ENCODE measurements at places on chromosomes 1 and 21.

GRCh38 chr1:226061841-226062557 lies 517 bp upstream of the H3-3A start:
- peak; percentile 78 for DNase-seq

DNA sequence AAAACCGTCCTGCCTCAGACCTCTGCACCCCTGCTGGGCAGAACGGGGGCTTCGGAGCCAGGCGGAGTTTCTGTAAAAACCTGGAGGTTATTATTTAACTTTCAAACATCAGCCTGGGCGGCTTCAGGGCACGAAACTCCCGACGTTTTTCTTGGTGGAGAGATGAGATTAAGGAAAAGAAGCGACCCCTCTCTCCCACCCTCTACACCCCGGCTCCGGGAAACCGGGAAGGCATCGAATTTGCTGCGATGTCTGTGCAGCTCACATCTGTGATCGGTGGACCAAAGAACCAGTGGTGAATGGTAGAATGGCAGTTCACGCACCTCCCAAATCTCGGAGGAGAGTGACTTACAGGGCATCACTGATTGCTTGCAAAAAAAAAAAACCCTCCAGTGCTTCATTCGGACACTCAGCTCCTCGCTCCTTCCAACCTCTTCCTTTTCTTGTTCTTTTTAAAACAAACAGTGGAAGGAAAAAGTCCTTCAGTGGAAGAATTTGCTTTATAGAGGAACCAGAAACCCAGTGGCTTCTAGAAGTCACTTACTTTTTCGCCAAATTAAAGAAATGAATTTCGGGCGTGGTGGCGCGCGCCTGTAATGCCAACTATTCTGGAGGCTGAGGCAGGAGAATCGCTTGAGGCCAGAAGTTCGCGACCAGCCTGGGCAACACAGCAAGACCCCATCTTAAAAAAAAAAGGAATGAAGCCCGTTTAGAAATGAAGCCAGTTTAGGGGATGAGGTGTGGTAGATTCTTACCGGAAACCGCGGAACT lies 884 bp downstream of the PHACTR4 start:
- peak; percentile 57 for DNase-seq

DNA sequence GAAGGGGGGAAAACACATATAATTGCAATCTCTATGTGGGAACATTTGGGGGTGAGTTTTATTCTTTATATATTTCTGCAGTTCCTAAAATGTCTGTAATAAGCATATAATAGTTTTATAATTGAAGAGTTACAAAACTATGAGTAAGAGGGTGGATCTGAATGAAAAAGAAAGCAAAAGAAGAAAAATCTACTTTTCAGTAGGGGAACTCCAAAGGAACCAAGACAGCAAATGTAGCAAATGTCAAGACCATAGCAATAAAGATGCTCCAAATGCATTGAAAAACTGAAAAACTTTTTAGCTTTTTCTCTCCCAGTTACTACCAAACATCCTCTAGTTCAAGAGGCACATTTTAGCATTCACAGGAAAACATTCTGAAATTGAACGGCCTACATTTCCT lies 434.8 kb downstream of the LMO4 start:
- DNase-seq = no peak

- DNase-seq = peak; percentile 47
Observed at GRCh38 chr1:212413902-212414327, 771 bp downstream of the PACC1 start.

- DNase-seq = no peak
Observed at GRCh38 chr1:93350322-93350721, 4.6 kb downstream of the DR1 start.

DNA sequence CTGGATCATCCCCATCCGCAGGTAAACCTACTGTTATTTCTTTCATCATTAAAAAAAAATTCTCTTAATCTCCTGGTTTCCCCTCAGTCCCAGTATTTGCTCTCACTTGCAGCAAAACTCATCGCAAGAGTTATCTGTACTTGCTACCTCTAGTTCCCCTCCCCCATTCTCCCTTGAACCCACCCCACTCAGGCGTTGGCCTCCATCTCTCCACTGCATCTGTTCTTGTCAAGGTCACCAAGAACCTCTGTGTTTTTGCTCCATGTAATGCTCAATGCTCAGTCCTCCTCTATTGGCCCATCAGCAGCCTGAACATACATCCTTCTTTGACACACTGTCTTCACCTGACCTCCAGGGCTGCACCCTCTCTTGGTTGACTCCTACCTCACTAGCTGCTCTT lies 4.6 kb downstream of the PKLR start:
- DNase-seq = no peak

DNA sequence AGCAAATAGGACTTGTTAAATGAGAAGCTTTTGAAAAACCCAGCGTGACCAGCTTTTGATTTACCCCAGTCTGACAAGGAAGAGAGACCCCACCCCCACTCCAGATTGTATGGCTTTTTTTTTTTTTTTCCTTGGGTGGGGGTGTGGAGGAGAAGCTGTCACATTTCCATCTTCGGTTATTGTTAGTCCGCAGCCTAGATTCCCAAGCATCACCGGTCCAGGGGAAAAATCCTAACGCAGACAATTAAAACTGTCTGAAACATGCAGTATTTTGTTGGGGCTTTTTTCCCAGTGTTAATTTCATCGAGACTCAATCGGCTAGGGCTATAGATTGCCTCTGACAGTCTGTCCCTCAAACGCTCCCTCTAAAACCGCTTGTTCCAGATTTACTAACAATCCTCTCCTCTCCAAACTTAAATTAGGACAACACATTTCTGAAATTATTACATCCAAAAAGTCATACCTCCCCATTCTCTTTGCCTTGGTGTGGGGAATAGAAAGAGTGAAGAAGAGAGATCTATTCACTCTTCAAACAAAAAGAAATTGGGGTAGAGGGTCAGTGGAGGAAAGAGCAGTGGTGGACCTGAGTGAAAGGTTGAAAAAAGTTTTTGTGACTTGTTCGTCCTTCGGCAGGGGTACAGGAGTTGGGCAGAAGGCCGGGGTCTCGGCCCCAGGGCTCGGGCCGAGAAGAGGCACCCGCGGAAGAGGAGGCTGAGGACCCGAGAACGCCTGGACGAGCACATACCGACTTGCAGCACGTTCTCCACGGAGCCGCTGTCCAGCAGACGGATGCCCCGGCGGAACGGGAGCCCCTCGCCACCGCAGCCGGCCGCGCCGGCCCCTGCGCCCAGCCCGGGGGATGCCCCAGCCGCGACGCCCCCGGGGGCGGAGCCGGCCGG lies 1.1 kb downstream of the ZSWIM5 start:
- DNase-seq = peak; percentile 23

DNA sequence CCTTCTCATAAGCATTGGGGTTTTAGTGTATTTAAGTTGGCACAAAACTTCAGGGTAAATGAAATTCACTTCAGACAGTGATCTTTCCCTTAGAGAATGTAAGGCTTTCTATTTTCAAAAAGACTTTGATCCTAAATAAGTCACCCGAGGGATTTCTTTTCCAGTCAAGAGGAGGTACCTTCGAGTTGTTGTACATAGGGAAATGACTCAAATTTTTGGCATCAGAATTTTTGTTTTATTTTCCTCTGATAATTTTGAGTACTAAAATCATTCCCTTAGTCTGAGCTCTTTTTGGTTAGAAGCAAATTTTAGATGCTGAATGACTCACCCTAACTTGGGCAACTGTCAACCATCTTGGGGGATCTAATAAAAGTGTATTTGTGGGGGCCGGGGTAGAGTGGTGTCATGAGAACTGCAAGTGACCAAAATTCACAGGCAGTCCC lies 193.9 kb downstream of the DHRS3 start:
- DNase-seq = no peak

GRCh38 chr1:17875882-17876280 lies 120.7 kb downstream of the ACTL8 start:
- no peak for DNase-seq

DNA sequence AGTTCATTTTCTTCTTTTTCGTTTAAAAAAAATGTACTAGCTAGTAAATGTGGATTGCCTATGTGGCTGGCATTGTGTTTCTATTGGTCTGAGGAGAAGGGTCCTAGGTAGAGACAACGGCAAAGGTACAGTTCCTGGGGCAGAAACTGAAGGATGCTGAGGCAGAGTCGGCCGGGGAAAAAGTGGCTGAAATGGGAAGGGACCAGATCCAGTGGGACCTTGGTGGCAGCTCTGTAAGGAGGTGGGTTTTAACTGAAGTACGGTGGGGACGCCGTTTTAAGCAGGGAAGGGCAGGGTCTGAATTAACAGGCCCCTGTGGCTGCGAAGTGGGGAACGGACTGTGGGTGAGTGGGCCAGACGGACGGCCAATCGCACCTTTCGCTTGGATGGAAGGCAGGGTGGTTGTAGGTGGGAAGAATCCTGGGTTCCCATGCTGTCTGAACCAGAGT lies 420 bp upstream of the VPS13D start:
- DNase-seq = no peak

DNA sequence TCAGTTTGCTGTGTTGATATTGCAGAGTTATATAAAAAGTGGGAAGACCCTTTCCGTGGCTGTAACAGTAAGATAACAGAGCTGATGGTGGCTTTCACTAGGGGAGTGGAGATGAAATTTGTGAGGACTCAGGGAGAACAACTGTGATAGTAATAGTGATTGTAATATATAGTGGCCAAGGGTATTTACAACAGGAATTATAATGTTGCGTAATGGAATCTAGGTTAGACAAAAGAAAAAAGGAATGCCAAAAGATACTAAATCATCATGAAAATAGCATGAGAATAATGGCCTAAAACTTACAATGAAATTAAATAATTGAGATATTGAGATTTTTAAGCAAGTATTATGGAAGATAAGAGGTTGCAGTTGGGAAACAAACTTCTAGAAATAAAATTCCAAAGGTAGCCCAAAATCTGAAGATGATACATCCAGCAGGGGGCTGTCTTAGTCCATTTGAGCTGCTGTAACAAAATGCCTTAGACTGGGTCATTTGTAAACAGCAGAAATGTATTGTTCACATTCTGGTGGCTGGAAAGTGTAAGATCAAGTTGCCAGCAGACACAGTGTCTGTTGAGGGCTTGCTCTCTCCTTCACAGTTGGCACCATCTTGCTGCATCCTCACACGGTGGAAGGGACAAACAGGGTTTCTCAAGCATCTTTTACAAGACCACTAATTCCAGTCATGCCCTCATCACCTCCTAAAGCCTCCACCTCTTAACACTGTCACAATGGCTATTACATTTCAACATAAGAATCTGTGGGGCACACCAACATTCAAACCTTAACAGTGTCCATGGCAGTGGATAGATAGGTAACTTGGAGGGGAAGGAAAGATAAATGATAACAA lies 711.2 kb downstream of the MRPL39 start:
- peak; percentile 19 for DNase-seq

GRCh38 chr1:171212607-171213351 lies 27.7 kb downstream of the FMO2 start:
- DNase-seq = peak; percentile 33

DNA sequence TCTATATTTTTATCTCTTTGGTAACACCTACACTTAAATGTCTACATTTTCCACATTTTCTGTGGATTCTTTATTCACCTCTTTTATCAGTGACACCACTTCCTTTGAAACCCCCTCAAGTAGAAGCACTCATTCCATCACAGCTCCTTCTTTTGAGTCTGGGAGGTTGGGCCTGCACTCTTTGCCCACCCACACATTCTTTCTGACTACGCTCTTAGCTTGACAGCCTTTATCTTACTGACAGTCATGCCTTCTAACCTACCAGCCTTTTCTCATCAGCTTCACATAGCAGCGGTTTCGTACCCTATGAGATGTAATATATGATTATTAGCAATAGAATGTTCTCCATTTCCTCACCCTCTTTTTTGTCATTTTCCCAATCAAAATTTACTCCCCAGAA lies 151.9 kb downstream of the TNFSF18 start:
- DNase-seq = no peak

DNA sequence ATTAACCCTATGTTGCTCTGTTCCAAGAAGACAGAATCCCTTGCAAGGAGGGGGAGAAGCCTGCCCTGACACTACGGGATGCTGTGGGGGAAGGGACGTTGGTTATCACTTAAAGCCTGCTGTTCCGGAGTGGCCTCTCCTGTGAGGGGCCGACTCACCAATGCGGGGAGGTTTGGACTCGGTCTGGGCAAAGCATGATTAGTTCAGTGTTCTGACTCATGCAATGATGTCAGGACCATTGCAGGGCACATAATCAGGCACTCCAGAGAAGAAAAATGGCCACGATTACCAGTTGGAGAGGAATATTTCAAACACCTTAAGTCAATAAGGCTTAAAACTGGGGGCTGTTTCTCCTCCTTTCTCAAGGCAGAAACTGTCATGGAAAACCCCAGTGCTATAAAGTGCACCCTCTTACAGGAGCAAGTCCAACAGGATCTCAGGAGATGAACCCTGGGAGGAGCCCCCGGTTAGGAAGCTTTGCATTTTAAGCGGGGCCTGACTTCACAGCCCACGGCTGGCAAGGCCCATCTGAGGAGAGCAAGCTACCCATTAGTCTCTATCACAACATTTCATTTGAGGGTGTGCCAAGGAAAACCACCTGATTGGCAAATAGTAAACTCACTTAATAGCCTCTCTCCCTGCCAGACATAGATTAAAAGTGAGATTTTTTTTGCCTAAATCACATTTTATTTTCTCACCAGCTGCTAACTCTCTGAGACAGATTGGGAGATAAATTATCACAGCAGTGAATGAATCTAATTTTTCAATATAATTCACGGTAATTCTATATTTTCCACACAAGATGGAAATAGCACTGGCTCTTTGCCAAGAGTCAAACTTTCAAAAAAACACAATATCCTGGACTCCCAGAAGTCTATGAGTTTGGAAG lies 202.5 kb downstream of the C1orf94 start:
- no peak for DNase-seq

GRCh38 chr1:9231648-9232332 lies 2.8 kb upstream of the H6PD start:
- DNase-seq = no peak

- no peak for DNase-seq
Observed at GRCh38 chr1:76781447-76781846, 85.8 kb upstream of the ST6GALNAC5 start.

DNA sequence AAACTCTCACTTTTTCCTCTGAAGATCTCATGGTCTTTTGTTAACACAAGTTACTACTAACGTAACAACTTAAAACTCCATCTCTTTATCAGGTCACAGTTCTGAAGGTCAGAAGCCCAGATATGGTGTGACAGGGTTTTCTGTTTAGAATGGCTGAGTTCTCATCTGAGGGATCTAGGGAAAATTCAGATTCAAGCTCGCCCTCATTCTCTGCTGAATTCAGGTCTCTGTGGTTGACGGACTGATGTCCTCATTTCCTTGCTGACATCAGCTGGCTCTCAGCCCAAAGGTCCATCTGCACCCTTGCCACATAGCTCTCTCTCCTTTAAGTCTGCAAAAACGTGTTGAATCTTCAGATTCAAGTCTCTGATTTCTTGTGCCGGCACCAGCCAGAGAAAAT lies 6.1 kb upstream of the NTPCR start:
- DNase-seq = no peak

Data from KBM-7 (cell line).